ENCODE measurements at places on chromosomes 3 and 15. TPM values are rescaled to one million over a fixed set of nuclear protein-coding genes. Genes with fewer than 3 reads are reported as not detected.

Gene CD200
- 23.5 TPM for total RNA-seq

Gene HYAL1
- total RNA-seq: not detected

Gene ZDHHC23
- 3.6 TPM for total RNA-seq

Gene COL6A6
- total RNA-seq: not detected

GRCh38 chr3:40148827-40149226 is 160.7 kb upstream of the EIF1B start:
- no peak for DNase-seq

GRCh38 chr3:96266395-96267190 is 547.8 kb upstream of the EPHA6 start:
- no peak for DNase-seq

DNA sequence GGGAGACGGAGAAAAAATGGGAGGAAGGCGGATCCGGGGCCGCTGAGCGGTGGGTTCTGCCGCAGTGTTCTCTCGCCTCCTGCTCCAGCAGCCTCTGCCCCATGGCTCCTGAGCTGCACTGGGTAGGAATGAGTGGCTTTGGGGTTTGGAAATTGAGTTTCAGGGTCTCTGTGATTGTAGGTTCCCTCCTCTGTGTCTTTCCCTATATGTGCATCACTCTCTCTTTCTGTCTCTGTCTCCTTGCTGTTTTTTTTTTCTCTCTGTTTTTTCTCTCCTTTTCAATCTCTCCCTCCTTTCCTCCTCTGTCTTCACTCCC is 1.9 kb downstream of the GRM7 start:
- DNase-seq: no peak

- no peak for DNase-seq
Observed at GRCh38 chr15:77527164-77527778, 105.4 kb downstream of the LINGO1 start.

DNA sequence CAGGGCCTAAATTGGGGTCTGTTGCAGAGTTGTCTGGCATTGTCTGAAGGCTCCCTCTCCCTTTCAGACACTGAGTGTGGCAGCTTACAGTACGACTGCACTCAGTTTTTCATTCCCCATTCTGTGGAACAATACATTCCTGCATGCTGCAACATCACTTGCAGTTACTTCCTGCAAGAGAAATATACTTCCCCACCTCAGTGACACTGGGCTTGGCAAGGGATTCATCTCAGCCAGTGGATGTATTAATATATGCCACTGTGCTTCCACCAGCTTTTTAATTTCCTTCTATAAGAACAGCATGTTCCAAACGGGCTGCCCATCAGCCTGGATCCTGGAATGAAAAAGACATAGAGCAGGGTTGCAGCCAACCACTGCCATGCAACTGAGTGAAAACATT is 23.1 kb downstream of the B3GALNT1 start:
- DNase-seq: no peak
